Right ventricle myocardium superior (tissue), 1 donor: ENCODE measurements at places on chromosomes 12 and 14. TPM values are rescaled to one million over a fixed set of nuclear protein-coding genes. Genes with fewer than 3 reads are reported as not detected.
A peak's percentile ranks its signal among the peaks of the same experiment; 100 is the strongest.

Gene TSHR
- total RNA-seq = not detected

Gene PLBD1
- total RNA-seq = 23.8 TPM

Gene FBLN5
- 70.5 TPM for total RNA-seq

Gene FOXN4
- not detected for total RNA-seq

Gene PPP1R1A
- total RNA-seq = 192 TPM

Gene VWF
- total RNA-seq = 238 TPM

Gene HVCN1
- 11.9 TPM for total RNA-seq

Gene TTC6
- not detected for total RNA-seq

Gene CFAP251
- 0.65 TPM for total RNA-seq

Gene DUSP16
- total RNA-seq = 12.5 TPM

Gene IFNG-AS1
- not detected for total RNA-seq

Gene RAD51AP1
- 1.1 TPM for total RNA-seq

Gene DNAH10
- total RNA-seq = 0.08 TPM

DNA sequence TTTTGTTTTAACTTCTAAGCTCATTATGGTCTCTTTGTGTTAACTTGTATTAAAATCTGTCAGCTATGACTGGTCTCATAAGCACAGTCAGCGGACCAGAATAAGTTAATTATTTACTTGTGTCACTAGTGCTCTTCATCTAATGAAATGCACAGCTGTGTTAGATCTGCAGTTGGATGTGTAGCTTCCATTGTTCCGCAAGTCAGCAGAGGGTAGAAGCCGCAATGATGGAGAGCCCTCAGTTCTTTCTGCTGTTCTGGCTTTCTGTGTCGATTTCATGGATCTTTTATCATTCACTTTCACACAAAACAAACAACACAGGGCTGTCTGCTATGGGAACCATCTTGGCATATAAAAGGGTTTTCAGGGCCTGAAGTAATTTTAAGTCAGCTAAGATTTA lies 89.3 kb upstream of the RFX4 start:
- DNase-seq = no peak

DNA sequence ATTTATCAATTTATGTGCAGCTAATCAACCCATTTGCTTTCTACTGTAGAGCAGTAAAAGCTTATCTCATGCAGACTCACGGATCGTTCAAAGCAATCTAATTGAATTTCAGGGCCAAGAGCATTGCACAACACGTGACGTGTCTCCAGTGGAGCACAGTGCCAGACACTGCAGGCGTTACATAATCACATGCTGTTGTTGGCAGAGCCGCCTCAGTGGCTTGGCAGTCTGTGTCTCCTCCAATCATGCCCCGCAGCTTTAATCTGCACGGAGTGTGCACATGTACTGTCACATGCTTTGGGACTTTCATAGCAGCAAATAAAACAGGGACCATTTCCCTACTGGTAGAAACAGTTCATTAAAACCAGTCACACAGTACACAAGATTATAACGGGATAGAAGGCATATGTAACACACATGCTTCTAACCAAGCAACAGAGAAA lies 309.3 kb downstream of the ITPR2 start:
- peak; percentile 88 for DNase-seq

DNA sequence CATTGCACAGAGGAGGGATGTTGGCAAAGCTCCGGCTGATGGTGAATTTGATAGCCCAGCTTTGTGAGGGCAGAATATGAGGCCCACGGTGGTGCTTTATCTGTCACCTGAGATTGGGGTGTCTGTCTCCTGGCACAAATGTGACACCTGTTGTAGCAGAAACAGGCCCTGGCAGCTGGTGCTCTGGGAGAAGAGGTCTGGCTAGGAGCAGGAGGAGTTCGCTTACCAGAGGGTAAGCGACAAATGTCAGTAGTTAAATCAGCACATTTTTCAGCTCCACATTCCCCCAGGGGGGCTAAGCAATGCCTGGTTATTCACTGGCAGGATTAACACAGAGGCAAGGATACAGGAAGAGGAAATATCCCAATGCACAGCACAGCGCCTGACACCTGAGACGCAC lies 71.1 kb downstream of the B4GALNT3 start:
- no peak for DNase-seq

GRCh38 chr12:128339126-128339520 lies 72.2 kb downstream of the TMEM132C start:
- no peak for DNase-seq

DNA sequence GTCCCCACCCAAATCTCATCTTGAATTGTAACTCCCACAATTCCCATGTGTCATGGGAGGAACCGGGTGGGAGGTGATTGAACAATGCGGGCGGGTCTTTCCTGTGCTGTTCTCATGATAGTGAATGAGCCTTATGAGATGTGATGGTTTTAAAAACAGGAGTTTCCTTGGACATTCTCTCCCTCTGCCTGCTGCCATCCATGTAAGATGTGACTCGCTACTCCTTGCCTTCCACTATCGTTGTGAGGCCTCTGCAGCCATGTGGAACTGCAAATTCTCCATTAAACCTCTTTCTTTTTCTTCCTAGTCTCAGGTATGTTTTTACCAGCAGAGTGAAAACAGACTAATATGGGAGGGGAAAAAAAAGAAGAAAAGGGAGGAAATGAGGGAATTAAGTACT lies 22.6 kb upstream of the ARHGAP5 start:
- DNase-seq = no peak

- no peak for DNase-seq
Measured at GRCh38 chr14:83425138-83425537, 1891.5 kb upstream of the SEL1L start.

DNA sequence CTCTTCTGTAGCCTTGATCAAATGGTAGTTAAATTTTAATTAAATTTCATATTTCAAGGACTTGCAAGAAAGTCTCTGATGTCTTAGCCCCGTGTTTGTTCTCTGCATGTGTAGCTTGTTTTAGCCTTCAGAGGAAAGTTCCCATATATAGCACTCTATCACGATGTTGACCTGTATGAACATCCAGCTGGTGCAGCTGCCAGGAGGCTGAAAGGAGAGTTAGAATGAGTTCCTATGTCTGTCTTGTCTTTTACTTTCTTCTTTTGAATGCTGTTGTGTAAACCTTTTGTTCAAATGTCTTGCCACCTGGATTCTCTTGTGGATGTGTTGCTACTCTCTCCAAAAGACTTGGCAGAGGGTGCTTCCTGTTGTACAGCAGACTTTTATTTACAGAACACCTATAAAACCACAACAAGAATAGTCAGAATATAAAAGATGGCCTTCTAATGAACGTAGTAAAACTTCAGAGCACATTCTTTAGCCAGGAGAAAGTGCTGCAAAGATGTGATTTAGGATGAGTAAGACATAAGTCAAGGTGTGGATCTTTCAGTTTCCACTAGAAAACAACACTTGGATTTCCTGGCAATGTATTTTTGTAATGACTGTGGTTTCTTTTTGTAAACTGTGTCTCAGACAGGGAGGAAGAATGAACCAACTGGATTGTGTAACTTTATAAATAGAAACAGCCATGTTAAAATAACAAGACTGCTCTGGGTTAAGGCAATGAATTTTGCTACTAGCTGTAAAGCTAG lies 17.2 kb downstream of the NAV3 start:
- no peak for DNase-seq

DNA sequence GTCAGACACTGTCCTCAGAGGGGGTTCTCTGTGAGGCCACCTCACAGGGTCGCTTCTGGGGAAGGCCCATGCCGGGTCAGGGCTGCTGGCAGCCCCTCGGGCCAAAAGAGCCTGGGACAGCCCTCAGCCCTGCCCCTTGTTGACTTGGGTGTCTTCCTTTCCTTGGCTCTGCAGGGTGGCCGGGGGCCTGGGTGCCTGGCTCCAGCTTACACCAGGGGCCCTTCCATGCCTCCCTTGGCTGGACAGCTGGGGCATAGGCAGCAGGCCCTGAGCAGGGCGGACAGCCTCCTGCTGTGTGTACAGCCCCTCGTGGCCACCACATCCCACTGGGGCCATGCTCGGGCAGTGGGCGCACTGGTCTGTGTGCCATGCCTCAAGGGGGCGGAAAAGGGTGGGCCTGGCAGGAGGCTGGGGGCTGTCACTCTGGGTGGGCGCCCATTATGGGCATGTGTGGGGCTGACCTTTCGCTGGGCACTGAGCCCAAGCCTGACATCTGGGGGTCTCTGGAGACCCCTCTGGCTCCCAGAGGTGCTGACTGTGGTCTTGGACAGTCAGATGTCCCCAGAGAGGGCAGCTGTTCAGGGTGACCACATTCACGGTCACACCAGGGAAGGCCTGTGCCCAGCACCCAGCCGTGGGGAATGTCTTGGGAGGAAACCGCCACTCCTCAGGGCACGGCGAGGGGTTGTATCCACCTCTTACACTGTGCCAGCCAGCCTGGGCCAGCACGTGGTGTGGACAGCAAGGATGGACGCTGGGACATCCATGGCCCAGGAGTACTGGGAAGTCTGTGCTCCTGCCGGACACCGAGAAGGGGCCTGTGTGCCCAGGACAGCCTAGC lies 313.3 kb downstream of the TMEM121 start:
- DNase-seq = peak; percentile 35

GRCh38 chr14:90658541-90658967 lies 157.7 kb downstream of the TTC7B start:
- no peak for DNase-seq

- no peak for DNase-seq
Measured at GRCh38 chr14:106547735-106548434, 1021.5 kb downstream of the TMEM121 start.

- no peak for DNase-seq
Measured at GRCh38 chr12:44696542-44696941, 179.6 kb downstream of the NELL2 start.

GRCh38 chr12:38983117-38983571 lies 77.8 kb upstream of the CPNE8 start:
- no peak for DNase-seq

GRCh38 chr12:105316931-105317852 lies 13.3 kb upstream of the C12orf75 start:
- no peak for DNase-seq

- DNase-seq = no peak
Measured at GRCh38 chr12:62736596-62736995, 198.4 kb downstream of the PPM1H start.

- no peak for DNase-seq
Measured at GRCh38 chr12:87943023-87943422, 86.2 kb downstream of the C12orf50 start.

GRCh38 chr12:52146822-52147366 lies 44.9 kb downstream of the KRT80 start:
- DNase-seq = no peak

DNA sequence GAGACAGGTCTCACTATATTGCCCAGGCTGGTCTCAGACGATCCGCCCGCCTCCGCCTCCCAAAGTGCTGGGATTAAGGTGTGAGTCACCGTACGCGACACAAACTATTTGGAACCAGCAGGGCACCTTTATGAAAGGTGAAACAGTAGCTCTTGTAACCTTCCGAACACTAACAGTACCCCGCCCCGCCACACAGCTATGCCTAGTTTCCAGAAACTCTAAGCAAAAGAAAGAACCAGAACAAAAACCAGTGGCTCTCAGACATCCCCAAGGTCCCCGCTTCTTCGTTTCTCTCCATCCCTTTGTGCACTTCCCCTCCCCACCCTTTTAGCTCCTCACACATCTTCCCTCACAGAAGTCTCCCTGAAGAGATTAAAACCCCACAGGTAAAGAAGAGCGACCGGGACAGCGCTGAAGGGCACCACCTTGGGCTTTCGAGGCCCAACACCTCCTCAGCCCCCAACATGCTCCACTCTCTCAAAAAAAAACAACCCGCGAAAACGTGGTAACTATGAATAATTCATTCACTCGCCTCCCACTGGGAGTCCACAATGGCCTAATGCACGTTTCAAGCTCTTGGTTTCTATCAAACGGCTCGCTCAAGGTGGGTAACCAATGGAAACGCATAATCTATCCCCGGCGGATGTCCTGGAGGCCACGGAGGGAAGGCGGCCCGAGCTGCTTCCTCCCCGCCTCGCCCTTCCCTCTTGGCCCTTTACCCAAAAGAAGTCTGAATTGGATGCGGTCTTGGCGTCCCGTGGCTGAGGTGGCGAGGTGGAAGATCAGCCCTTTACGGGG lies 877 bp downstream of the BAG5 start:
- peak; percentile 39 for DNase-seq

GRCh38 chr14:77077040-77077439 lies 21.0 kb upstream of the CIPC start:
- DNase-seq = no peak

DNA sequence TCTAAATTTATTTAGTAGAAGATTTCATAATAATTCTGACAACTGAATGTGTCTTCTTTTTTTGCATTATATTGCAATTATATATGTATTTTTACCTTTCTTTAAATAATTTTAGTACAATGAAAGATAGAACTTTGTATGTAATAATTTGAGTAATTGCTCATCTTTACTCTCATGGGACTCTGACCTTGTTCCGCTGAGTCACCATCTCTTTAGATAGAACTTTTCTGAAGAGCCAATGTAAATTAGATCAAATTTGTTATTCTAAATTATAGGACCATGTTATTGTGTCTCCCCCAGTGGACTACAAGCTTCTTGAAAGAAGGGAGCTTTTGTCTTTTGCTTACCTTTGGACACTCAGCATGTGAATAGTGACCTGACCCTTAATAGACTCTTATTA lies 96.1 kb downstream of the TRHDE start:
- DNase-seq = no peak

DNA sequence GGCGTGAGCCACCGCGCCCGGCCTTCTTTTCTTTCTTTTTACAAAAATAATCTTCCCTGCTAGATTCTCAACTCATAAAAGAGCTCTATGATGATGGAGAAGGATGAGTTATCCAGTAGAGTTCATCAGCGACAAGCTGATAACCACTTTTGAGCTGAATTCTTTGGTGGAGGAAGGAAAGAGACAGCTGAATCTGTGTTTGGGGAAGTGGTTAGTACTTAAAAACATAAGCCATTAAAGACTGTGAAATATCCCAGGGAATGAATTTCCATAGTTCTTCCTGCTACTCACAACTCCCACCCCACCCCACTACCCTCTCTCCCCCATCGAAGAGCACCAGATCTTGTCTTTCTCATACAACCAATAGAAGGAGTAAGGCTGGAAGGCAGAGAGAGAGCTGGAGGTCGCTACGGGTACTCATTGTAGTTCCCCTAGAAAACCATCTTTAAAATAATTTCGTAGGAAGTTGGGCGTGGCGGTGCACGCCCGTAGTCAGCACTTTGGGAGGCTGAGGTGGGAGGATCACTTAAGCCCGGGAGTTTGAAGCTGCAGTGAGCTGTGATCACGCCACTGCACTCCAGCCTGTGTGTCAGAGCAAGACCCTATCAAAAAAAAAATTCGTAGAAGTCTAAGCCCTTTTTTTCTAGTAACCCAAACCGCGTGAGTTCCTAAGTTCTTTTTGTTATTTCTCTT lies 647 bp upstream of the ESPL1 start:
- peak; percentile 51 for DNase-seq

- DNase-seq = no peak
Measured at GRCh38 chr14:96194657-96195431, 9.8 kb upstream of the BDKRB2 start.

DNA sequence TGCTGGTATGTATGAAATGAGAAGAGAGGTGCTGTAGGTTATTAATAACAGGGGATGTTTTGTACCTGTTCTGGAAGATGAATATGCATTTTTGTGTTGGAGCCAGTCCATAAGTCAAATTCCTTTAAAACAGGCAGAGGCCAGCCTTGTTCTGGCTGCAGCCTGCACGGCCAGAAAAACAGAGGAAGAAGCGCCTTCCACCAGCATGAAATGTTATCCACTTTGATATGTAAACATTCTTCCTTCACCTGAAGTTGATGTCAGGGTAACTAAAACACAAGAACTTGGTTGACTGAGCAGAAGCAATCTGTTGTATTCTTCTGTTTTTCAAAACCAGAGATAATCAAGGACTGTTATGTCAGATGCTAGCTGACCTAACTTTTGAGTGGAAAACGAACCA lies 237.9 kb upstream of the PLEKHG7 start:
- no peak for DNase-seq

GRCh38 chr12:39112064-39112463 lies 206.7 kb upstream of the CPNE8 start:
- DNase-seq = no peak

GRCh38 chr14:22699801-22700564 lies 55.8 kb upstream of the OR6J1 start:
- DNase-seq = no peak
